Stimulated activated CD8-positive, alpha-beta memory T cell treated with anti-CD3 and anti-CD28 coated beads, Interleukin-7, amount 100 ng/mL, for 24 hours (primary cell): ENCODE measurements at places on chromosomes 2 and 18.

DNA sequence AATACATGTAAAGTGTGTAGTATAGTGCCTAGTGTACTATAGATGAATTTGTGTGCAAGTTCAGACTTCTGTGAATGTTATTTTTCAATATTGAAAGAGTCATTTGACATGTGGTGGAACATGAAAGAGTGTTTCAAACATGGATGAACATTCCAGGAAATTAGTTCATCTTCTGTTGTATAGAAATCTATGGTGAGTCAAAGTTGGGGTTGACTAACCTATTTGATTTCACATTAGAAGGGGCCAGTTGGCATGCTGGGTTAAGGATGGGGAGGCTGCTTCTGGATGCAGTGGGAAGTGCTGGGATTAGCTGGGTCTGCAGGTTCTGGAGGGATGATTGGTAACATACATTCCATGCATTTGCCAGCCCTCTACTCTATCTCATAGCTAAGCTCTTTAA lies 50.6 kb downstream of the LYPD6B start:
- no peak for DNase-seq

- DNase-seq: no peak
Observed at GRCh38 chr18:68399721-68400120, 315.2 kb downstream of the TMX3 start.

DNA sequence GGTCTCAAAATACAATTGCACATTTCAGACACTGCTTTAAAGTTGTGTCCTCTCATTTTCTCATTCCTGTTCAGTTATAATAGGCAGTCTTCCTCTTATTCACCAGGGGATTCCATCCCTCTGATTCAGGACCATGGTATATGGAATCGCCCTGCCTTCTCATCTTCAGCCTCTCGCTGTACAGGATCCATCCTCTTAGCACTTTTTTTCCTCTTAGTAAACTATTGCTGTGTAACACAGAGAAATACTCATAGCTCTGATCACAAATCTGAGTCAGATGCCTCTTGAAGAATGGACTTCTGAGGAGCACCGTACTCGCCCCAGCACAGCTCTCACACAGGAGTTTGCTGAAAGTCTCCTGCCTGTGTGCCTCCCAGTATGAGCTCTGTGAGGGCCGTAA lies 11.3 kb downstream of the RMP24 start:
- no peak for DNase-seq

- DNase-seq: no peak
Observed at GRCh38 chr18:76398295-76398694, 96.7 kb downstream of the ZNF516 start.

DNA sequence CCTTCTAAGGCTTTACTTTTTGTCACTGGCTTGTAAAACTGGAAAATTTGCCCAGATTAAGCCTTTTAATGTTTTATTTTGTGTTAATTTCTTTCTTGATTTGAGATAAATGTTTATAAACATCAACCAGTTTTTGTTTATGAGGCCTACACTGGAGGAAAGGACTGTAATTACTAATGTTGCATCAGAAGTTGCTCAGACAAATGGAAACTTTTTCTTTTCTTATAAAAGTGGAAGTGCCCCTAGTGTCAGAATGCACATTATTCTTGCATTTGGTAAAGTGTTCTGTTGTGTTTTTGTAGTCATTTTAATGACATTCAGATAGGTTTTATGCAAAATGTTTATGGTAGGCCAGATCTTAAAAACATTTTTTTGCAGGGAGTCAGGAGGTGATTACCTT lies 25.3 kb downstream of the LCLAT1 start:
- DNase-seq: no peak

GRCh38 chr18:79794846-79795245 lies 2.9 kb upstream of the KCNG2 start:
- no peak for DNase-seq

GRCh38 chr18:10838553-10838952 lies 310.8 kb downstream of the PIEZO2 start:
- no peak for DNase-seq

DNA sequence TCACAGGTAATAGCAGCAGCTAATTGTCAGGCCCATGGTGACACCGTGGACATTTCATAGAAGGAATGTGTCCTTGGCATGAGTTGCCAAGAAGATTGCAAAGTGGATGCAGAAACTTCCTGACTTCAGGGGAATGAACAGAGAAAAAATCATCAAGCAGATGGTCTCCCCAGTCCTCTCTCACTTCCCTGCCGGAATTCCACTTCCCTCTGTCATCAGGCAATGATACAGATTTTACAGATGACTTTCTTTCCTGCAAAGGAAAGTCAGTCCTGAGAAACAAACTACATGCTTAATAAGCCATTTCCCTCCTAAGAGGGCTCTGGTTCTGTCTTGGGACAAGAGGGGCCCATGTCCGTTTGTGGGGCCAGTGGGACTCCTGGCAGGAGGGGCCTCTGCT lies 45.7 kb downstream of the KCNF1 start:
- no peak for DNase-seq

DNA sequence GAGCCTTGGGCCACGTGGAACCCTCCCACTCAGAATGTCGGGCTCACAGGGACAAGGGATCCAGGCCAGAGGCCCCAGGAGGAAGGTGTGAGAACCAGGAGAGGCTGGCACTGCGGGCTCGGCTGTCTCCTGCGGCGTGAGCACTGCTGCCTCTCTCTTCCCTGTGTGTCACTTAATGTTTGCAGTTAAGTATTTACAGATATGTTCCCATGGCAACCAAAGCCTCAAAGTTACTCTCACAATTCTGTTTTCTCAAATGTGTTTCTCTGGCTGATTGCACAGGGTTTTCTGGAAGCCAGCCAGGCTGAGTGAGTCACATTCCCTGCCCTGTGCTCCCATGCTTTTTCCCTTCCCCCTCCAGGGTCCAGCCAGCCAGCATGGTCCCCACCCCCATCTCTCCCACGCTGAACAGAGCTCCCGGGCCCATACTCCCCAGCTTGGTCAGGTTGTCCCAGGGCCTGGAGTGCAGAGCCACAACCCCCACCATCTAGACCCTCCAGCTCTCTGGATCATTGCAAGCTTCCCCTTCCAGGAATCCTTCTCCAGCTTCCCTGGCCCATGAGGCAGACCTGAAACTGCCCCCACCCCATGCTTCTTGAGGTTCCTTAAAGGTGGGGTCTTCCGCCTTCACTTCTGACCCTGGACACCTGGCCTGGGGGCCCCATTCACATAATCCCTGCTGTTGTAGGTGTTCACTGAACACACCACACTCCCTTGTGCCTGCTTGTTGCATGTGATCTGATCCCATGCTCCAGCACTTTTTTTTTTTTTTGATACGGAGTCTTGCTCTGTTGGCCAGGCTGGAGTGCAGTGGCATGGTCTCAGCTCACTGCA lies 265.9 kb downstream of the CELF4 start:
- DNase-seq: no peak

GRCh38 chr2:196214156-196214555 lies 42.8 kb upstream of the STK17B start:
- no peak for DNase-seq

GRCh38 chr2:41170589-41170988 lies 718.7 kb upstream of the SLC8A1 start:
- DNase-seq: no peak

DNA sequence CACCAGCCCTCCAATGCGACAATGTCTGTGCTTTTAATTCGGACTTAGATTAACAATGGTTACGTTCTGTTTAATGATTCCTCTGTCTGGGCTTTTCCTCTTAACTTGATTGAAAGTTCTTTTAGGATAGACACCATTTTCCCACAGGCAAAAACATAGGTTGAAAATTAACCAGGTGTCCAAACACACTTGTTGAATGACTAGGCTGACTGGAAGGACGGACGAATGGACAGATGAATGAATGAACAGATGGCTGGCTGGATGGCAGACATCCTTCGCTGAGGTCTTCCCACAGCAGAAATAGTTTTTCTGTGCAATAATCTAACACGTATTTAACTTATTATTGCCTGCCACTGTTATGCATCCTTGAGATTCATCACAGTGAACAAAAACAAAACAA lies 298.8 kb downstream of the SRBD1 start:
- no peak for DNase-seq

DNA sequence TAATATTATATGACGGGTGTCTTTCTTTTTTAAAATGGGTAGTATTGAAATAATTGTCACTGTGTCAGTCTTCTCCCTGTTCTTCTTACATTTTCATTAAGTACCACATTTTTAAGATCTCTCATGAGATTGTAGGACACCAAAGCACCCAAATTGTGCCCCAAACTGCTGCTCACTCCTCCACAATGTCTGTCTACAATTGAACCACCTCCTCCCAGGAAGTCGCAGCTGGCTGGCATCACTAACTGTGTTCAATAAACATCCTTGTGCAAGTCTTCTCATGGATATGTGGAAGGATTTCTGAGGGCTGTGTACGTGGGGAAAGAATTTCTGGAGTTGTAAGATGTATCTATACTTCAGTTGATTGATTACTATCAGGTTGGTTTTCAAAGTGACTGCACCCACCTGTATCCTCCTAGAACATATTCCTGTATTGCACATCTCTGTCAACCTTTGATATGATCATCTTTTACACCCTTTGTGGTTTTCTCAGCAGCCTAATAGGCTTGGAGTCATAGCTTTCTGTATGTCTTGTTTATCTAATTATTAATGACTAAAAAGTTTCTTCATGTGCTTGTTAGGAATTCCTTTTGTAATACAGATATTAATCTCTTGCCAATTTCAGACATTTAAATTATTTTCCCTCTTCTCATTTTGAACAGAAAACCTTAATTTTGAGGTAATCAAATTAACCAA lies 774.9 kb downstream of the RNF144A start:
- no peak for DNase-seq

- DNase-seq: no peak
Observed at GRCh38 chr2:200247494-200247893, 59.0 kb upstream of the SPATS2L start.

- no peak for DNase-seq
Observed at GRCh38 chr2:206802654-206803514, 37.5 kb downstream of the FASTKD2 start.

GRCh38 chr2:32910883-32911598 lies 35.7 kb upstream of the LTBP1 start:
- DNase-seq: no peak

GRCh38 chr2:14543284-14543683 lies 89.2 kb upstream of the LRATD1 start:
- DNase-seq: no peak

DNA sequence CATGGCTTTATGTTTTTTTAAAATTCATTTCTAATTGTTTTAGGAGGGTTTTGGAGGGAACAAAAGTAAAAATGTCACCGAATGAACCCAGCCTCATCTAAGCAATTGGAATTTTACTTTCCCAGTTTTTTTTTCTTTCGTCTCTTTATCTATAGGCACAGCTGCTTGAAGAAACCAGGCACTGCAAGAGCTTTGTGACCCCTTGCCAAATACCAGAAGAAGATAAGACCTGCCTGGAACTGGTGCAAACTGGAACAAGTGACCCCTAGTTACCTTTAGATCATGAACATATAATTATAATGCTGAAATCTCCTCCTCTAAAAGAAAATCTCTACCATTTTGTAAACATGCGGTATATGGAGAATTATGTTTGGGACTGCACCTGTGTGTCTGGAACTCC lies 100.9 kb downstream of the TSN start:
- DNase-seq: no peak

GRCh38 chr2:117983040-117983439 lies 30.8 kb downstream of the CCDC93 start:
- no peak for DNase-seq

- DNase-seq: no peak
Observed at GRCh38 chr2:20352581-20353216, 2.1 kb upstream of the PUM2 start.

DNA sequence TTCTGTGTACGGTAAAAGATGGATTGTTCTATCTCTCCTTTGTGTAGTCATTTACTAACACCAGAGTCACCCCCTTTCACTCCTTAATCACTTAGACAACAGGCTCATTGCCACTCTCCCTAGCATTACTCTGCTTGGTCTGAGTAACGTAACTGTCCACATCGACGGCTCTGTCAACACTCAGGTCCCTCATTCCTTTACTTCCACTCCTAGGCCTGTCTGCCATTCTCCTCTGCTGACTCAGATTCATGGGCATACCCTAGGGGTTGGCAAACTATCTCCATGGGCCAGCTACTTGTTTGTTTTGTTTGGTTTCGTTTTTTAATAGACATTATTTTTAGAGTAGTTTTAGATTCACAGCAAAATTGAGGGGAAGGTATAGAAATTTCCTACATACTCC lies 243.9 kb downstream of the NR4A2 start:
- no peak for DNase-seq

DNA sequence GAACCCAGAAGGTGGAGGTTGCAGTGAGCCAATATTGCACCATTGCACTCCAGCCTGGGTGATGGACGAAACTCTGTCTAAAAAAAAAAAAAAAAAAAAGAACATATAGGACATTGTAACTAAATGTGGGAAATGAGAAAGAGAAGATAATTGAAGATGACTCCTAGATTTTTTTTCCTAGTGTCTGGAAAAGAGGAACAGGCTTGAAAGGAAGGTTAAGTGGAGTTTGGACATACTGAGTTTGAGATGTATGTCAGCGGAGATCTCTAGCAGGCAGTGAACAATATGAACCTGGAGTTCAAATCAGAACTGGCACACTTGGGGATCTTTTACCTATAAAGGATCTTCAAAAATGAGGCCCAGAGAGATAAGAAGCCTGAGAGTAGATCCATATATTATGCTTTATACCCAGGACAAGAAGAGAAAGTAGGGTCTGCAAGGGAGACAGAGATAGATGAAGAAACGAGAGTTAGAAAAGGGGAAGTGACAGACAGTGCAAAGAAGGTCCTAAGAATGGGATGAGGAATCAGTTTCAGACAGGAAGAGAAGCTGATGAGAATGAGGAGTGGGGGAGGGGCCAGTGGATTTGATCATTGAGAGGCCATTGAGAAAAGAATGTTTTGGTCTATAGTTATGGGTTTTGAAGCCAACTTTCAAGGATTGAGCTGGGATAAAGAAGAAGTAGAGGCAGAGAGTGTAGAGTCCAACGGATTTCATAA lies 46.9 kb upstream of the CD28 start:
- no peak for DNase-seq

DNA sequence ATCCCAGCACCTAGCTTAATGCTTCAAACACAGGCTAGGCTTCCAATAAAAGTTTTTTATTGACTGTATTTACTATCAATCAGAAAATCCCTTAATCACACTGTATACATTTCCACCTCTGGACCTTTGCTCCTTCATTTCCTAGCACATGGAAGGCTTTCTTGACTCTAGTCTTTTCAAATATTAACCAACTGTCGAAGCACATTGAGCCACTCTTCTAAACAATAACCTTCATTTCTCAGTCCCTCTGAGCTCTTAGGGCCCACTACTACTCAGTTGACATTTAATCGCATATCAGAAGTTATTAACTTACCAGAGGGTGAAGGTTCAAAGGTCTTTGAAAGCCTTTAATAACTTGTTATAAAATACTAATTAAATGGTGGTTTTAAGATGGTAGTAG lies 37.4 kb downstream of the CERKL start:
- no peak for DNase-seq
